ENCODE measurements at places on chromosomes 3 and 15.

DNA sequence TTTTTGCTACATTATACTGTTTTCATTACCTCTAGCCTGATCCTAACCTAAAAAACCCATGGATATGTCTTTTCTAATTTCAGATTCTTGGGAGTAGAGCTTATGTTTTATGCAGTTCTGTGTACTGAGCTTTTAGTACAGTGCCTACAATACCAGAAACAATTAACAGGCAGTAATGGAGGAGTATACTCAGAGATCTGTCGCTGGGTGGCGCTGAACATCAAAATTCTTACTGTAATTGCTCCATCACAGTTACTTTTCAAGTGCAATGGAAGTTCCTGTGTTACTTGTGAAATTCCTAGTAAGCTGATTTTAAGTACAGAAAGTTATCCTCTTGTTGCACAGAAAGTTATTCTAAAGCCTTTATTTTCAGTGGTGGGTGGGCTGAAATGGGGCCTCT is 66.9 kb downstream of the RNF13 start:
- peaks cover 12% of the 10 kb centered on the region for H3K4me1 ChIP-seq
- no peak overlapping the region for H3K4me3 ChIP-seq
- no peak overlapping the region for H3K27ac ChIP-seq
- DNase-seq = peak; percentile 67
- peaks cover 7% of the 10 kb centered on the region for H3K36me3 ChIP-seq

- H3K27me3 ChIP-seq = peaks cover 2% of the 10 kb centered on the region
- no peak overlapping the region for H3K27ac ChIP-seq
- H3K36me3 ChIP-seq = no peaks in the 10 kb centered on the region
- peaks cover 14% of the 10 kb centered on the region for H3K4me1 ChIP-seq
- no peak overlapping the region for H3K4me3 ChIP-seq
These were observed 260.3 kb upstream of the TPM1 start for GRCh38 chr15:62782071-62782841.

DNA sequence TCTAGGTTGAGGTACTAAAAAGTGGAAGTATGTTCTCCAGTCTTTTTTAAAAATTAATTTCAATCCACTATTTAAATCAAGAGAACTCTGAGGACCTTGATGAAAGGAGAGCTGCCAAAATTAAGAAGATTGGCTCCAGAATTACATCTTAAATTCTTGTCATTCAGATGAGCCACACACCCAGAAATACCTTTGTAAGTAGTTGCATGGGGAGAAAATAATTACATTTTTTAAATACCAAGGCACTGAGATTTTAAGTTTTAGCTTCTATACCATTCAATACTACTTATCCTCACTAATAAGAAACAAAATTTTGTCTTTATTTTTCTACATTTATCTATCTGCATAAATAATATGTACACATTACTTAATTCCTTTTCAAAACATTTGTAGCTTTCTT is 1132.8 kb downstream of the OTOL1 start:
- no peak for DNase-seq
- H3K4me1 ChIP-seq = no peaks in the 10 kb centered on the region
- H3K27me3 ChIP-seq = no peaks in the 10 kb centered on the region
- H3K36me3 ChIP-seq = no peaks in the 10 kb centered on the region
- H3K4me3 ChIP-seq = no peak overlapping the region

- DNase-seq = no peak
- peaks cover 19% of the 10 kb centered on the region for H3K4me1 ChIP-seq
- H3K27ac ChIP-seq = no peak overlapping the region
- H3K36me3 ChIP-seq = peaks cover 26% of the 10 kb centered on the region
- H3K27me3 ChIP-seq = peaks cover 7% of the 10 kb centered on the region
These were observed 30.5 kb downstream of the RFTN1 start for GRCh38 chr3:16482770-16483531.

- H3K27ac ChIP-seq = no peak overlapping the region
- no peaks in the 10 kb centered on the region for H3K27me3 ChIP-seq
- no peak overlapping the region for H3K4me3 ChIP-seq
- H3K36me3 ChIP-seq = no peaks in the 10 kb centered on the region
These were observed 33.9 kb upstream of the CHRM5 start for GRCh38 chr15:33934396-33934795.

GRCh38 chr3:29827756-29828155 is 546.9 kb downstream of the RBMS3 start:
- H3K27ac ChIP-seq = no peak overlapping the region
- H3K4me1 ChIP-seq = no peaks in the 10 kb centered on the region
- H3K36me3 ChIP-seq = peaks cover 3% of the 10 kb centered on the region
- no peak for DNase-seq
- H3K27me3 ChIP-seq = no peaks in the 10 kb centered on the region

DNA sequence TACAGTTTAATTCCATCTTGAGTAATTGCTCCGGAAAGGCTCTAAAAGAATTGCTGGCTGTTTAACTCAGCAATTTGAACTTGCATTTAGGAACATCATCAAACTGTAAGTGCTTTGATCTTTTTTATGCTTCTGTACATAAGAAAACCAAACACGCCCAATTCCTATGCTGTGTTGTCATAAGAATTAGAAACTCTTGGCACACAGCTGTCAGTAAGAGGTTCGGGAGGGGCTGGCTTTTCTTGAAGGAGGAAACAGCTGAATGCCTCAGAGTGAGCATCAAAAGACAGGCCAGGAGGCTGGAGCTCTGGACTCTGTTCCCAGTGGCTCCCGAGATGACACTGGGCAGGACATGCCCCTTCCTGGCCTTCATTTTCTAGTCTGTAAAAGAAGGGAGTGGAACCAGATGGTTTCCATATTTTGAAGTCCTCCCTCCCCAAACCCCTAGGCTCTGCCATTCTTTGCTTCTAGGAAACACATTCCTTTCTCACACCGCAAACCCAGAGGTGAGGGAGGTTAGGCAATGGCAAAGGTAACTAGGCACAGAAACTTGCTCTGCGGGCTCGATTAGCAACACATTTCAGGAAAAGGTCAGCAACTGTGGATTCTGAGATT is 73.7 kb upstream of the DLG1 start:
- H3K27me3 ChIP-seq = peaks cover 2% of the 10 kb centered on the region
- peaks cover 8% of the 10 kb centered on the region for H3K4me1 ChIP-seq
- H3K4me3 ChIP-seq = no peak overlapping the region
- no peak overlapping the region for H3K27ac ChIP-seq
- no peak for DNase-seq
- H3K36me3 ChIP-seq = peaks cover 3% of the 10 kb centered on the region

Measured in endothelial cell (in vitro differentiated cells).